Natural killer cell (primary cell): ENCODE measurements at places on chromosomes 4 and X.

GRCh38 chr4:1834047-1834775 lies 21.7 kb downstream of the LETM1 start:
- DNase-seq = no peak

- no peak for DNase-seq
These were observed 12.1 kb downstream of the HAND2 start for GRCh38 chr4:173517781-173518424.

DNA sequence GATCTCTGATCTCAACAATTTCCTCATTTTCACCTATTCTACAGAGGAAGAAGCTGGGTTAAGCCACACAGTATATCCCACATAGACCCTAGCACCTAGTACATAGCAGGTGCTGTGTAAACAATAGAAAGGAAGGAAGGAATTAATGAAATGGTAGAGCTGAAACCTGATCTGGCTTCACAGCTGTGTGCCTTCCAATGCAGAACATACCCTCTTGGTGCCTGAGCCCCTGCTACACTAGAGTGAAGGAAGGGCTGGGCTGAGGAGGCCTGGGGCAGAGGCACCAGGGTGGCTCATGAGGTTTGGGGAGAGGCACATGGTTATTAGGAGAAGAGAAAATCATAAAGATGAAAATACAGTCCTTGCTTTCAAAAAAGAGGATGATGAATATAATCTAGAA lies 21.3 kb downstream of the LRRC66 start:
- DNase-seq = no peak

DNA sequence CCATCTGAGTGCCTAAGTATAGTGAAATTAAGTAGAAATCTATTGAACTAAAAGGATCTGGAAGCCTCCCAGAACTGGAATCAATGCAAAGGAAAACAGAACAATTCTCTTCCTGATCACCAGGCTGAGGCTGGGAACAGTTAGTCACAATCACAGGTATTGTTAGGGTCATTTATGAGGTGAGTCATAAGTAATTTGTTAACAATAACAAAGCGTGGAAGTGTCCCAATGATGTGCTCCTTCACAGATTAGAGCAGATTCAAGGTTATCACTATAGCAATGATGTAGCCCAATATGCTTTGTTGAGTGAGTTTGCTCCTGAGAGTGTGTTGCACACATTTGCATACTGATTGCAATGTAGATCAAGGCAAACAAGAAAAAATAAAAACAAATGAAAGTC lies 228.1 kb downstream of the ZNF674 start:
- no peak for DNase-seq

GRCh38 chr4:60201052-60201673 lies 999.0 kb upstream of the ADGRL3 start:
- DNase-seq = peak; percentile 29

DNA sequence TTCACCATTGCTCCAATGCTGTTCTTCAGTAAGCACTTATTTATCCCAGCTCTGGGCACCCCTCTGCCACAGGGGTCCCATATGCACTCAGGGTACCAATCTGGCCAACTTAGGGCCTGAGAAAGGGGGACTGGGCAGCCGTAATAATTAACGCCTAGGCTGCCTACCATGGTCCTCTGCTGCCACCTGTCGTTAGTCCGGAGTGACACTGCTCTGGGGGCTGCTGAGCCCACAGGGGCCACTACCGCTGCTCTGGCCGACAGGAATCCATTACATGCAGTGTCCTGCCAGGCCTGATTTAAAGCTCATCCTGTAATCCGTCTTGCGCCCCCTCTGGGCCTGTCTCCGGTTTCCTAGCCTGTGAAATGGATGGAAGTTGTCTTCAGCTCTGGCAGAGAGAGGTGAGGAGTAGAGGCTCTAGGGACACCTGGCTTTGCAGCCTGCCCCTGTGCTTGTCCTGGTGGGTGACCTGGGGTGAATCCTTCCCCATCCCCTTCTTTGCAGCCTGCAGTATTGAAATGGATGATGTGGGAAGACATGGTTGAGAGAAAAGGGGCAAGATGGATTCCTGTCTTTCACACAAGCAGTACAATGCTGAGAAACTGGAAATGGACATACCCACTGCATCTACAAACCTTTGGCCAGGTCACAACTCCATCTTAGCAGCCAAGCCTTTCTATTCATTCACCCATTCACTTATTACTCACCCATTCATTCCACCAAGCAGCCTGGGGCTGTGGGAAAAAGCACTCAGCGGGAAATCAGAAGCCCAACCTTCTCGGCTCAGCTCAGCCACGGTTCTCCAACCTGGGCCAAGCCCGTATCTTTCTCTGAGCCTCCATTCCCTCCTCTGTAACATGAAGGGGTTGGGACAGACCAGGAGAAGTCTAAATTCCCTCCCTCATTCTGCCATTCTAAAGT lies 116.3 kb upstream of the NALF2 start:
- no peak for DNase-seq

- peak; percentile 36 for DNase-seq
These were observed 11.7 kb downstream of the OTUD5 start for GRCh38 chrX:48945517-48946348.

DNA sequence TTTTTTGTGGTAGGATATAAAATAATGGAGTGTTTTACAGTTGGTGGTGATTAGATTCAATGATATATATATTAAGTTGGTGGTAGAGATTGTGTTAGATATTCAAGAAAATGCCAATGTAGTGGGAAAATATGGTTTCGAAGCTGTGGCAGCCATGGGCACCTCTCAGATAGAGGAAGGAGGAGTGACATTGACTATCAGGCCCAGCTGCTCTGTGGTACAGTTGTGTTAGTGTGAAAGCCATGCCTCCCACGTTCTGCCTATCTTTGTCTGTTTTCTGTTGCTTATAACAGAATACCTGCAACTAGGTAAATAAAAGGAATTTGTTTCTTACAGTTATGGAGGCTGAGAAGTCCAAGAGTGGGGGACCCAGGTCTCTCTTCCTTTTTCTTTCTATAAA lies 101.9 kb downstream of the ARHGAP10 start:
- no peak for DNase-seq

- no peak for DNase-seq
These were observed 32.5 kb upstream of the ZNF185 start for GRCh38 chrX:152865232-152865920.

DNA sequence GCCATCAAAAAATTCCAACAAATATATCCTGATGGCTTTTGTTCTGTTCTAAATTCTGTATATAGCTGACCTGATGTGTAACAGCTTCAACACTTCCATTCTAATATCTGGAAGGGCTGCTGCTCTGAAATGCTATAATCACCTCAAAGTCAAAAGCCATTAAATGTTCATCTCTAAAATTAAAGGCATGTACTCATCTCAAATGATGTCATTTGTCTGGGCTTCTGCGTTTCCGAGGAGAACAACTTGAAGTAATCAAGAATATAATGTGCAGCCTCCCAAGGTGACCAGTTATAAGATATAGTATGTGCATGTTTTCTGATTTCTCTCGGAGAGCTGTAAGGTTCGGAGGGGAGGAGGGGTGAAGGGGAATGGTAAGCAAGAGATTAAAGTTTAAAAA lies 237.6 kb downstream of the SCFD2 start:
- no peak for DNase-seq

DNA sequence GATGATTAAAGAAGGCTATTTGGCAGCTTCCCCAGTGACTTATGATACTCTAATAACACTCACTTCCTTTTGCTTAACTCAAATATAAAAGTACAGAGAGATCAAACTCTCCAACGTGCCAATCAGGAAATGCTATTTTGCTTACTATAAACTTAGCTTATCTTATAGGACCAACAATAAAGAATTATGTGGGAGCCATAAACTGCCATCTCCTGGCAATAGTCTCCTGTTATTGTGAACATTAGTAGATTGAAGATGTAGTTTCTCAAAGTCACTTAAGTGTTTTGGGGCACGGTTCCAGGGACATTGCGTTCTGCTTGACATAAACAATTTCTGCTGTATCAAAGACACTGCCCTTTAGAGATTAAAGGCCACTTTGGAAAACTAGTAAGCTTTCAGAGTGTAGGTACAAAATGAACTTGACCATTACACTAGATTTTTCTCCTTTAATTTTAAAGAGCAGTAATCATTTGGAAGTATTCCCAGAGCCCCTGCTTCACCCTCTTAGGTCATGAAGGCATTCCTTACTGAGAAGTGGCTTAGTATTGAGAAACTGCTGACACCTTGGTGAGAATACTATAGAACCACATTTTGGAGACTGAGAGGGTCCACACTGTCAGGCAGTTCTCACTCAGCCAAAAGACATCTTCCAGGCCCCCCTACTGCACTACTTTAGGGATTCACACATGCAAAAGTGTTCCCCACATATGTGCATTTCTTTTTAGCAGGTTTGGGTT lies 51.9 kb downstream of the MAOA start:
- DNase-seq = no peak

- no peak for DNase-seq
These were observed 326.8 kb downstream of the INPP4B start for GRCh38 chr4:142519342-142519741.

GRCh38 chrX:135327299-135327698 lies 18.0 kb downstream of the ETDC start:
- DNase-seq = no peak

GRCh38 chrX:119518371-119518770 lies 46.8 kb downstream of the STEEP1 start:
- no peak for DNase-seq

GRCh38 chr4:125097729-125098128 lies 217.0 kb upstream of the FAT4 start:
- no peak for DNase-seq

DNA sequence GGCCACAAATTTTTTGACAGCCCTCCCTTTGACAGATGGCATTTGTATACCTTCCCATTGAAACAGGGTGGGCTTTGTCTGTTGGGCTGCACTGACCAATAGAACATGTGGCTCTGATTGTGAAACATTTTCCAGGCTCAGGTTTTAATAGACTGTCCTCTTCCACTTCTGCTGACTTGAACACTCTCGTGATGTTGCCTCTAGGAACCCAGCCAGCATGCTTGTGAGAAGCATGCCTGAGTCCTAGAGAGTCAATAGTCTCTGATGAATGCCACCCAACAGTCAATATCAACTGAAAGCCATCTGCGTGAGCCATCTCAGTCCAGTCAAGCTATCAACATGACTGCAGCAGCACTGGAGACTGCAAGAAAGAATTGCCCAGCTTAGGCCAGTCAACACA lies 290.0 kb downstream of the SLC7A11 start:
- DNase-seq = no peak

- DNase-seq = no peak
These were observed 944.4 kb upstream of the GRID2 start for GRCh38 chr4:91359041-91360031.

GRCh38 chr4:175414602-175415001 lies 397.5 kb downstream of the GPM6A start:
- DNase-seq = no peak

DNA sequence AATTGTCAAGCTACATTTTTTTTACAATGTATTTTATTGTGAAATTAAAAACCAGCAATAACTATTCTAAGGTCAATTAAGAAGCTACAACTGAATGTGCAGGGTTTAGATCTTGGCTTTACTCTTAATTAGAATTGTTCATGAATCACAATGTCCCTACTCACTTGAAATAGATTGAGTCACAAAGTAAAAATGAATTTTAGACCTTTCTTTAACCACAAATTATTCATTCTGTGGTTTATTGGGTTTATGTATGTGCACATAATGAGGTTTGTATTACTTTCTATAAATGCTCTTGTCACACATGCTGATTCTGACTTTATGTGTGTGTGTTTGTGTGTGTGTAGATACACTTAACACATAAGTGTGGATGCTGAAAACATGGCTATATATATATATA lies 647.0 kb upstream of the AADAT start:
- no peak for DNase-seq

- DNase-seq = no peak
These were observed 43.5 kb upstream of the LAMP2 start for GRCh38 chrX:120512627-120513026.

DNA sequence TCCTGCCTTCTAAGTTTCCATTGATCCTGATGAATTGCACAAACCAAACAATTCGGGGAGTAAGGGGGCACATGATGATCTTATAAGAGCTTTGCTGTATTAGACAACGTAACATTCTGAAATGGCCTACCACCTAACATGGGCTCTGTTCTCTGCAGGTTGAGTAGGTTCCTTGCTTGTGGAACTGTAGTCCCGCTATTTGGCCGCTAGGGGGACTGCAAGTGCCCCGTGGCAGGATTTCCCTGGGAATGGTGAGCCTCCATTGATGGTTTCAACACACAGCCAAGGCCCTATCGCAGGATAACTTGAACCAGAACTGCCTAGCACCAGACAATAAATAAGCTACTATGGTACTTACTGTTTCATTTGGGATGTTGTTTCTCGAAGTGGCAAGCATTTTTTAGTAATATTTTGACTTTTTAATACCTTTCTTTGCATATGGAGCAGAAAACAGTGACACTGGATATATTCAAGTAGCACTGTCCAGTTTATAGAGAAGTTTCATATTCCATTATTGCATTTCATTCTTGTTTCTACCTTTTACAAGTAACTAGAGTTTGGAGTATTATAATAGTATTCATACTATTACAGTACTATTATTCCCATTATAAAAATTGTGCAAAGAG lies 11.9 kb downstream of the AR start:
- no peak for DNase-seq

GRCh38 chr4:25984266-25984665 lies 70.2 kb downstream of the SMIM20 start:
- DNase-seq = no peak

DNA sequence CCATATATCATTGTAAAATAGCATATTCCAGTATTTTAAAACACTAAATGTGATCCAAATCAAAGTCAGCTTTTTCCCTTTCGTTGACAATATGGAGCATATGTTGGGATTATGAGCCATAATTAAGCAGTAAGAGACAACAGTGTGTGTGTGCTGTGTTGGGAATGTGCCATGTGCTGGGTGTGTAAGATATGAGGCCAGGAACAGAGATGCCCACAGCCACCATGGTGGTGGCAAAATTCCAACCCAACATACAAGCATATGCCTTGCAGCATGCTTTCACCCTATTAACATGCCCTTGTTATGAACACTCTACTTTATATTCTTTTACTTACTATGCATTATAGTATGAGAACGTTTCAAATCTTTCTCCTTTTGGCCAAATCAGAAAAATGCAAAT lies 1560.4 kb upstream of the TENM3 start:
- DNase-seq = no peak

GRCh38 chr4:130675266-130675665 lies 1579.3 kb downstream of the C4orf33 start:
- no peak for DNase-seq

GRCh38 chr4:48195374-48195773 lies 61.3 kb upstream of the TXK start:
- DNase-seq = no peak

- DNase-seq = no peak
These were observed 62.3 kb upstream of the SMARCA5 start for GRCh38 chr4:143451186-143451585.

DNA sequence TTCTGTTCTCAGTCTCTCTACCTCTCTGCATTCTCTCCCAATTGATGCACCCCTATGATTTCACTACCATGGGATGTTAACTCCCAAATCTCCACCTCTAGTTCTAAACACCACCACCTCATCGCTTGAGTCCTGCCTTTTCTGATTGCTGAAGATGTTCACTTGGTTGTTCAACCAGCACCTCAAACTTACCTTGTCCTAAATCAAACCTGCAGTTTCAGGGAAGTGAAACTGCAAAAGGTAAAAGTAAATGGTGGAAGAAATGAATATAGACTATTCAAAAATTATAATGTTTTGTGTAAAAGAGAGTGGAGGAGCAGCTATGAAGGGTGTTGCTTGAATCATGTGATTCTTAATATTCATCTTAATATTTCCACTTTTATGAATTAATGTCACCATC lies 91.0 kb downstream of the PDE5A start:
- DNase-seq = no peak

- DNase-seq = peak; percentile 81
These were observed 16.0 kb downstream of the UTP3 start for GRCh38 chr4:70704215-70704930.

GRCh38 chr4:149896432-149896831 lies 80.8 kb upstream of the IQCM start:
- no peak for DNase-seq
